ENCODE measurements at places on chromosomes 2 and 18. TPM values are rescaled to one million over a fixed set of nuclear protein-coding genes. Genes with fewer than 3 reads are reported as not detected.

GRCh38 chr2:101710471-101711318 is 13.2 kb downstream of the MAP4K4 start:
- no peak for DNase-seq

GRCh38 chr2:227759411-227760118 is 13.9 kb downstream of the SCYGR8 start:
- DNase-seq, result no peak

- peak; percentile 12 for DNase-seq
Observed at GRCh38 chr2:128689971-128690370, 371.3 kb upstream of the HS6ST1 start.

DNA sequence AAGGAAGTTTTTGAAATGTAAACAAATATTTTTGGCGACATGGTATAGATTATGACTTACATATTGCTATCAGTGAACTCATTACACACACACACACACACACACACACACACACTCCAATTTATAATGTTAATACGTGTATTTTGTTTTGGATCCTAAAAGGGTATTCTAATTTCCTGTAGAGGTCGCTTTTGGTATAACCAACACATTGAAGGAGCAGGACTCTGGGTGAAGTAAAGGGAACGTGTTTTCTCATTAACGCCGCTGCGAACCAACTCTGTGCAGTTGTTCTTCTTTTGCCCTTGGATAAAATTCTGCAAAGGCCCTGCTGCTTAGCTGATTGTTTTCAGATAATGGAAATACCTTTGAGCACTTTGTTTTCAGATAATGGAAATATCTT is 190.4 kb downstream of the PMAIP1 start:
- no peak for DNase-seq

DNA sequence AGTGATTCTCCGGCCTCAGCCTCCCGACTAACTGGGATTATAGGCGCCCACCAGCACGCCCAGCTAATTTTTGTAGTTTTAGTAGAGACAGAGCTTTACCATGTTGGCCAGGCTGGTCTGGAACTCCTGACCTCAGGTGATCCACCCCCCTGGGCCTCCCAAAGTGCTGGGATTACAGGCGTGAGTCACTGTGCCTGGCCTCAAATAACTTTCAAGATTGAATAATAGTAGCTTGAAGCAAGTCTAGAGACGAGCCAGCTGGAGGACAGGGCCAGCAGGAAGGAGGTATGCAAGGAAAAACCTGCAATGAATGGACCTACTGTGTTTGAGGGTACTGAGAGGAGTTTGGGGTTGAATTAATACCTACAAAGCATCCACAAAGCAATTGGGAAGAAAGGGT is 87.5 kb downstream of the MSH2 start:
- DNase-seq, result no peak

GRCh38 chr2:24016376-24016761 is 6.5 kb downstream of the MFSD2B start:
- DNase-seq, result no peak

DNA sequence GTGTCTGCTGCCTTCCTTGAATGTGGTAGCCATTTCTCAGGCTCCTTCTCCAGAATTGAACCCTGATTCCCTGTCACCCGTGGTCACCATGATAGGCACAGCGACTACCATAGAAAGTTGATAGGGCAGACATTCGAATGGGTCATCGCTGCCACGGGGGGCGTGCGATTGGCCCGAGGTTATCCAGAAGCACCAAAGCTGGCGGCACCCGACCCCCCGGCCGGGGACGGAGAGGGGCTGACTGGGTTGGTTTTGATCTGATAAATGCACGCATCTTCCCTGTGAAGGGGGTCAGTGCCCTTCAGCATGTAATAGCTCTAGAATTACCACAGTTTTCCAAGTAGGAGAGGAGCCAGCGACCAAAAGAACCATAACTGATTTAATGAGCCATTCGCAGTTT is 94.0 kb upstream of the ANKRD30BL start:
- DNase-seq, result no peak

TACR1 gene
- total RNA-seq, result not detected

REG3A gene
- total RNA-seq, result not detected

SLC35F6 gene
- total RNA-seq, result 4.2 TPM

COX5B gene
- 233 TPM for total RNA-seq

ANKRD62 gene
- total RNA-seq, result not detected

CFAP65 gene
- not detected for total RNA-seq

Data from activated CD8-positive, alpha-beta T cell treated with anti-CD3 and anti-CD28 coated beads for 36 hours (primary cell).